ENCODE measurements at places on chromosomes 7 and 10.

GRCh38 chr10:6278519-6279120 lies 75.9 kb downstream of the PFKFB3 start:
- DNase-seq = no peak

DNA sequence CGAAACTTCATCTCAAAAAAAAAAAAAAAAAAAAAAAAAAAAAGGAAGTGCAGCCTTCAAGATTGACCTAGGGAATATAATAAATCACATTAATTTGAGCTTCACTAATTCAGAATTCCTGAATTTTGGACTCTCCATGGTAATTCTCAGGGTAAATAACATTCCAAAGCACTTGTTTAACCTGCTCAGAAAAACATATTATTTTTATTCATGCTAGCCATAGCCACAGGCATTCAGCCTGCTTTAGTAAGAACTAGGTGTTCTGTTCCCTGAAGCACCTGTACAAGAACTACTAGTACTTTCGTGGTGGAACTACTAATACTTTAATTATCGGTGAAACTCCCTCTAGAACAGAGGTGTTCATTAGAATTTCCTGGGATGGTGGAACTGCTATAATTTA lies 169.3 kb downstream of the RTKN2 start:
- no peak for DNase-seq

DNA sequence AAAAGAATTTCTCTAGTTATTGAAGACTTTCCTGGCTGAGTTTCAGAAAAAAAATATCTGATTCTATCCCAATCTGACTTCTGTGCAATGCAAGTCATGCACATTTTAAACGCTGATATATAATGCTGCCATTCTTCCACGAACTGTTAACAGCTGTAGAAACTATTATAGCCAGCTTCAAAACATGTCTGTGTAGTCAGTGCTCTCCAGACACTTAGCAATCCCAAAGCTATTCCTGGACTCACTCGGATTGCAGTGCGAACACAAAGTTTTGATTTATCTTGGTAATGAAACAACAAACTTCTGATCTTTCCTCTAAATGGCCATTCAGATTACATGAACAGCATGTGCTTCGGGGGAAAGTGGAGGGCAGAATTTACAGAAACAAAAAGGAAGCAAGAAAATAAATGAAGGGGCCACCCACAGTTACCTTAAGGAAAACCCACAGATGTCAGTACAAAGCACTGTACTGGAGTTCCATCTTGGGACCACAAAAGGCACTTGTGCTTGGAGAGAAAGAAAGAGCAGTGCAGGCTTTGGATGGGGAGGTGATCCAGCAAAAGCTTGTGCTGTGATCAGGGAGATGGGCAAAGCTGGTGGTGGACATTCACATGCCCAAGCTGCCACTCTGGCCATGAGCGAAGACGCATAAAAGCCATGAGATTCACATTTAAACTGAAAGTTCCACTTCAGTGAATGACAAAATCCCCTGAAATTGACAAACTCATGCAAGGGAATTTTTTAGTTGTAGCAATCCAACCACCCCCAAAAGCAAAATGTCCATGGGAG lies 32.1 kb upstream of the ADO start:
- no peak for DNase-seq

GRCh38 chr7:99677013-99677647 lies 2.7 kb downstream of the CYP3A5 start:
- no peak for DNase-seq

- no peak for DNase-seq
These were observed 210.7 kb downstream of the MAD1L1 start for GRCh38 chr7:2022021-2022409.

DNA sequence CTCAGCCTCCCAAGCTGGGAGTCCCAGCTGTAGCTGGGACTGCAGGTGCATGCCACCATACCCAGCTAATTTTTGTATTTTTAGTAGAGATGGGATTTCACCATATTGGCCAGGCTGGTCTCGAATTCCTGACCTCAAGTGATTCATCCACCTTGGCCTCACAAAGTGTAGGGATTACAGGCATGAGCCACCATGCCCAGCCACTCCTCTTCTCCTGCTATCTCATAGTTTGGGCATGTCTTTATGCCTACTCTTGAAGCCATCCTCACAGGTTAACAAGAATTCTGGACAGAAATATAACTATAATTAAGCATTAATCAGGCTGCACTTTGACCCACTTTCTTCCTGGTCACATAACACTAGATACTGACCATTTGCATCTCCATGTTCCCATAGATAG lies 28.6 kb upstream of the C10orf67 start:
- DNase-seq = no peak

DNA sequence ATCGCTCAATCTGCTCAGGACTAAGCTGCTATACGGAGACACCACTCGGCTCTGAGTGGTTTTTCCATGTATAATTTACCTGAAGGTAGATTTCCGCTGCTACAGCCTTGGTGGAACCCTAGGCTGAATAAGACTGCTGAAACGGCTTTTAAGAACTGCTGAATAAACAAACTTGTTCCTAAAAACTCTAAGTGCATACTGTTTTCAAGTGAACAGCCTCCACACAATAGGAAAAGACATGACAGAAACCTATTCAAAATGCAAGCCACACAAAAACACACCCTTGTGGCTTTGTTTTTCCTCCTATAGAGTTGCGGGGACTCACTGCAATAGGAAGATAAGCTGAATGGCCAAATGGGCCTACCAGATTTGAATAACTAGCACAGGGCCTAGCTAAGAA lies 117.2 kb downstream of the UBE2H start:
- DNase-seq = no peak

- no peak for DNase-seq
These were observed 604.9 kb downstream of the LRMDA start for GRCh38 chr10:76036111-76036940.

DNA sequence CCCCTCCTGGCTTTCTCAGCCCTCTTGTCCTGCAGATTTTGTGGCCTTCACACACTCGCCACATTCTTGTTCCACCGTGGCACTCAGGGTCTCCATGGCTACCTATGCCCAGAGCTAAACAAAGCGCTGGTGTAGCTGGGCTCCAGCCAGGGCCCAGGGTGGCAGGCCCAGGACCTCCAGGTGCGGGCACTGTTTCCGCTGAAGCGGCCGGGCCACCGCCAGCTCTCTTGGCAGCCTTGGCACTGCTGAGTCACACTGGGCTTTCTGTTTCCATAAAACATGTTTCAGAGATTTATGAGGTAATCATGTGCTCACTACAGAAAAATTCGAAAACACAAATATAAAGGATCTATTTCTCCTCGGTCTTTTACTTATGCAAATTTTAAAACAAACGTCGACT lies 51.3 kb downstream of the AOC1 start:
- DNase-seq = no peak

DNA sequence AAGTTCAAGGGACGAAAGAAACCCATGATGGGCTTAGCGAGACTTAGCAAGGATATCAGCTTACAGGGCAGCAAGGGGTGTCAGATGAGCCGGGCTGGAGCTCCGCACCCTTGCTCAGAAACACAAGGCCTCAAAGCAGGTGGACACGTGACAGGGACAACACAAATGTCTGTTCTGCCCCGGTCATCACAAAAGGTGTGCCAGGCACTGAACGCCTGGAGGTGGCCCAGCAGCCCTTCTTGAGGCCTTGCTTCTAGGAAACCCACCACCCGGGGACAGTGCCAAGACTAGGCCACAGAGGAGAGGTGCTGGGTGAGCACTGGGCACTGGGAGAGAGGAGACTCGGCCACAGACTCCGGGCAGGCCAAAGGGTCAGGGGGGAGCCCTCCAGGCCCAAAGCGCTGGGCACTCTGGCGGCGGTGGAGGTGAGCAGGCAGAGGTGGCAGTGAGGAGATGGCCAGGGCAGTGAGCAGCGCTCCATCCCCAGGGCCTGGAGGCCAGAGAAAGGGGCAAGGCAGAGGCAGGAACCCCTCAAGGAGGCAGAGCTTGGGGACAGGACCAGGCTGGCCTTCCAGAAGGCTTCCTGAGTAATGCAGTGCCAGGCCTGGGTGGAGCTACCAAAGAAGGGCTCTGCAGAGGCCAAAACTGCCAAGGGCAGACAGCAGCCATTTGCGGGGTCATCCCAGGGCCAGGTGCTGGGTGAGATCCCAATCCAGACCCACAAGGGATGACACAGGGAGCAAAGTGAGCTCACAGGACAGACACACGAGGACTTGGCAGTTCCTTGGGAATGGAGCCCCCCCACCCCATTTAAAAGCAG lies 22.7 kb downstream of the EBF3 start:
- DNase-seq = no peak

GRCh38 chr7:159116581-159117339 lies 27.9 kb downstream of the VIPR2 start:
- DNase-seq = no peak

- DNase-seq = no peak
These were observed 62.2 kb downstream of the XPNPEP1 start for GRCh38 chr10:109861081-109861480.

GRCh38 chr7:155203059-155203881 lies 94.4 kb upstream of the INSIG1 start:
- no peak for DNase-seq

GRCh38 chr7:18815261-18815960 lies 302.0 kb downstream of the TWIST1 start:
- no peak for DNase-seq

- no peak for DNase-seq
These were observed 396.0 kb downstream of the SEMA3D start for GRCh38 chr7:84790882-84791281.

- DNase-seq = no peak
These were observed 197.8 kb upstream of the CDCA7L start for GRCh38 chr7:22143491-22143890.

DNA sequence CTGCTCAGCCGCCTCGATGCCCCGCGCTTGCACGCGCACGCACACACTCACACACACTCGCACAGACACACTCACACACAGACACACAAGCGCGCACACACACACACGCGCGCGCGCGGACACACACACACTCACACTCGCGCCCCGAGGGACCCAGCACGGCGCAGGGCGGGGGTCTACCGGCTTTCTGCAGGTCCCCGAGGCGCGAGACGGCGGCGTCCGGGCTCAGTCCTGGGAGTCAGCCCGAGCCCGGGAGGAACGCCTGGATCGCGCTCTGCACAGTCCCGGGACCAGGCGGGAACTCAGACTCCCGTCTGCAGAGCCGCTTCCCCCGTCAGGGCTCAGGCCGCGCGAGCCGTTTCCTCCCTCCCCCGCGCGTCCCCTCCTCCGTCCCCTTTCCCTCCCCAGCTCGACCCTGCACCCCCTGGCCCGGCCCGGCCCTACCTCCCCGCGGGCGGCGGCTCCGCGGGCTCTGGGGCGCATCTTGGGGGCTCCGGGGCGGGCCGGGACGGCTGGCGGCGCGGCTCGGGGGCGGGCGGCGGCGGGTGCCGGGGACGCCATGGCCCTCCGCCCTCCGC lies 464 bp downstream of the DENND2A start:
- DNase-seq = no peak

- no peak for DNase-seq
These were observed 61.2 kb upstream of the ABLIM1 start for GRCh38 chr10:114719311-114719710.

DNA sequence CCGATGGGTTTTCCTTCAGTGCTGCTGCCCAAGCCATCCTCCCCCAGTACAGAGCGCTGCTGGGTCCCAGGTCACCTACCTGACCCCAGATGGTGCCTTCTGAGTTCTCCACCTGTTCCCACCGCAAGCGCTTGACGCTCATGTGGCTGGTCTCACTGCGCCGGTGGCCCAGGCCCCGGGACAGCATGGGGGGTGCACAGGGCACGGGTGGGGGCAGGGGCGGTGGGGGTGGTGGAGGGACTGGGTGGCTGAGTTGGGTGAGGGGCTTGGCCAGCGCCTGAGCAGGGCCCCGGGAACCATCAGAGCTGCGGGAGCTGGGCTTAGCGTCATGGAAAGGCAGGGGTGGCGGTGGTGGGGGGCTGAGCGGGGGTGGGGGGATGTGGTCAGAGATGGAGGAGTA lies 43.4 kb downstream of the GRID2IP start:
- DNase-seq = no peak

GRCh38 chr10:130360826-130361311 lies 224.7 kb downstream of the GLRX3 start:
- no peak for DNase-seq

GRCh38 chr10:46247808-46248569 lies 38.8 kb upstream of the ANTXRL start:
- no peak for DNase-seq

GRCh38 chr10:81108516-81109199 lies 571.0 kb downstream of the SH2D4B start:
- no peak for DNase-seq

DNA sequence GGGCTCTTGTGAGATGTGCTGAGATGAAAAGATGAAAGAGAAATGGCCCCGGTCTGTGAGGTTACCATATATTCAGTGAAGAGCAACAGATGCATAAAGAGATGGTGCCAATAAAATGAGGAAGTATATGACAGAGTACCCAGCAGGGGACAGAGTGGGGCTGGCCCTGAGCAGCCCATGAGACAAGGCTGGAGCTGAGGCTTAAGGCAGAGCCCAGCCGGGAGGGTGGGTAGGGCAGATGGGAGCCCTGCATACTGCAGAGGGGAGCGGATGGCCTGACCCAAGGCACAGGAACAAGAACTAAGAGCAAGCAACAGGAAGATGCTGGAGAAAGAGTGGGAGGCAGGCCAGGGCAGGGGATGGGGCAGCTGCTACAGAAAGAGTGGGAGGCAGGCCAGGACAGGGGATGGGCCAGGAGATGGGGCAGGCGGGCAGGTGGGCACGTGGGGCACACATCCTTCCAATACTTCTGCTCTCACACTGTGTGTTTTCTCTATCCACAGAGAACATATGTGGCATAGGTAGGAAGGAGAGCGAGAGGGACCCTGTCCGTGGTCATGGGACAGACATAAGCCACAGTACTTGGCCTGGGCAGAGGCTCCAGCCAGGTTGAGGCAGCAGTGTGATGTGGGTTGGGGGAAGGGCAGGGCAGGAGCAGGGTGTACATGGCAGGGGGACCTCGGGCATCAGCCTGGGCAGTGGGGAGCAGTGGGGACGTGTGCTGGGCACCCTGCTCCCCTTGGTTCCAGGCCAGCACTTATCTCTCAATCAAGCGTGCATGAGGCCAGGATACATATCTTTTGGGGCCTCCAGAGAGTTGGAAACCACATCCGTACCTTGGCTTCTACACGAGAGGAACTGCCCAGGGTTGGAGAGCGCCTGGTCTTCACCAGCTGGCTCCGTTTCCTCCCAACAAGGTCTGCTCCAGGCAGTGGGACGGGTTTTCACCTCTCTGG lies 91.6 kb upstream of the IKZF1 start:
- DNase-seq = no peak

DNA sequence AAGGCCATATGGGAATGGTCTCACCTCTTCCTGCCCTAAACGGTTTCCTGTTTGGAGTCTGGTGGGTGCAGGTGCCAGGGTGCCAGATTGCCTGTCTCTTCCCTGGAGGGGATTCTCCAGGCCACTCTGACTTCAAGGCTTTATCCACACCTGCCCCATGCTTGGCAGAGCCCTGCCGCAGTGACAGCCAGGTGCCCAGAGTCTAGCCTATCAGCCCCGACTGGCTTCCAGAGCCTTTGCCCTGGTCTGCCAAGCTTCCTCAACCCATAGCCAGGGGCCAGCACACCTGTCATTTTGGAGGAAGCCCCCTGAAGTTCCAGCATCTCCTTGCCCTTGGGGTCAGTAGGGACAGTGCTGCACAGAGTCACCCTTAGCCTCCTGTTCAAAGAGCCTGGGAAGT lies 21.6 kb downstream of the TBATA start:
- DNase-seq = no peak

GRCh38 chr7:138287549-138287948 lies 172.5 kb upstream of the TRIM24 start:
- no peak for DNase-seq
